ENCODE measurements at places on chromosomes 5 and 9.
A peak's percentile ranks its signal among the peaks of the same experiment; 100 is the strongest.

- no peak for DNase-seq
Measured at GRCh38 chr9:78001946-78002731, 29.5 kb downstream of the GNAQ start.

GRCh38 chr9:127541865-127542264 lies 70.2 kb upstream of the STXBP1 start:
- no peak for DNase-seq

DNA sequence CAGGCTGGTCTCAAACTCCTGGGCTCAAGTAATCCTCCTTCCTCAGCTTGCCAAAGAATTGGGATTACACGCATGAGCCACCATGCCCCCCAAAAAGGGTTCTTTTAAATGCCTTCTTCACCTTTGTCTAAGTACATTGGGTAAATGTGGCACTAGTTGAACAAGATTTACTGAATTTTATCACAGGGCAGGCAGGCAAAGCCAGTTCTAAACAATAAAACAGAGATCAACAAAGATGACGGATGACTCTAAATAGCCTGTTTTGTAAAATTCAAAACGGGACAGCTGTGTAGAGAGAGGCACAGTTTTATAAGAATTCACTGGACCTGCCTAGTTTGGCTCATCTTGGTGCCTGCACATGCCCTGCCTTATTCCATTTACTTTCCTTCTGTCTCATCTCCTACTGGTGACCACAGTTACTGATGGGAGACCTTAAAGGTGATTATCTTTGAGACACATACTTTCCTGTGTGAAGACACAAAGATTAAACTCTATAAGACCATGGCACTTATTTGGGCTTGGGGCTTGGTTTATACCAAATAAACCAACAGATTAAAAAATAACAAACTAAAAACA lies 149.6 kb upstream of the DMRT1 start:
- no peak for DNase-seq

DNA sequence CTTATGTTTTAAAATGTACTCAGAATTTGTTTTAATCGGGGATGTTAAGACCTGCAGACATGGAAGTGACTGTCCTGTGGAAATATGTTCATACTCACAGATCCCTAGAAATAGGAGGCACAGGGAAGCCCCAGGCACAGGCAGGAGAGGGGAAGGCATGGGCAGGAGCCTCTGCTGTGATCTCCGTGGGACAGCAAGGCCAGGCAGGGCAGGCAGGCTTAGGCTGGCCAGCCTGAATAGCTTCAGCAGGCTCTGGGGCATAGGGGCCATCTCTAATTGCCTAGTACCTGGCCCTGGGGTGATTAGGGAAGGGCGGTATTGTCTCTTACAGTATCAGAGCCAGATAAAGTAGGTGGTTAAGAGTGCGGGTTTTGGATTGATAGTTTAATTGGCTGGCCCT lies 59.8 kb upstream of the PLEKHG4B start:
- DNase-seq = no peak

DNA sequence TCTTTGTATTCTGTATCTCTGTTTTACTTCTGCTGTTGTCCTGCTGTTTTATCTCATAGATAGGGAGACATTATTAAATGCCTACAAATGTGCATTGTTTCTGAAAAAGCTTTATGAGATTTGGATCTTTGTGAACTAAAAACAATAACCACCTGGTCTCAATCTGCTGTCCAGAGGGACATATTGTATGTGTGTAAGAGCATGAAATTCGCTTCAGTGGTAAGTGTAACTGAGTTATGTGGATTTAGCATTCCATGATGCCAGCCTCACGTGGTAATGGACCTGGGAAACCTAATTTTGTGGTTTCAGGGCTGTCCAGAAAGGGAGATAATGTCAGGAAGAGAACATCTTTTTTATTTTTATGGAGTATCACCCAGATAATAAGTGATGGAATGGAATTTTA lies 119.3 kb downstream of the GDNF start:
- DNase-seq = no peak

DNA sequence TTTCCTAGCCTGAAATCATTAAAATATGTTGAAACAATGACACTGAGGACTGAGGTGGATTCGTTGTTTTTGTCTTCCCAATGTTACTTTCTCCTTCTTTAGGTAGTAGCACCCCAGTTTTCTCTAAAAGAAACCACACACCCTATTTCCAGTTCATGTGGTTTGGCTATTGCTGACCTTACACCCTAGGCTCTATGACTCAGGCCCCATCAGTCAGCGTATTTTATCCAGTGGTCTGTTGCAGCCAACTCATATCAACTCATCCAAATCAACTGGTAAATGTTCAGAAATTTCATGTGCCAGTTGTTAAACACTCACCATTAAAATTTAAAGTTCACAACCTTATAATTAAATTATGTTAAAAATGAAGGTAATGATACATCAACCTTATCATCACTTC lies 44.6 kb upstream of the NFIB start:
- no peak for DNase-seq

GRCh38 chr9:91315191-91315590 lies 46.5 kb downstream of the AUH start:
- DNase-seq = no peak

- DNase-seq = no peak
Measured at GRCh38 chr5:3377176-3377575, 218.5 kb upstream of the IRX1 start.

- no peak for DNase-seq
Measured at GRCh38 chr5:75707911-75708509, 9.2 kb downstream of the POC5 start.

DNA sequence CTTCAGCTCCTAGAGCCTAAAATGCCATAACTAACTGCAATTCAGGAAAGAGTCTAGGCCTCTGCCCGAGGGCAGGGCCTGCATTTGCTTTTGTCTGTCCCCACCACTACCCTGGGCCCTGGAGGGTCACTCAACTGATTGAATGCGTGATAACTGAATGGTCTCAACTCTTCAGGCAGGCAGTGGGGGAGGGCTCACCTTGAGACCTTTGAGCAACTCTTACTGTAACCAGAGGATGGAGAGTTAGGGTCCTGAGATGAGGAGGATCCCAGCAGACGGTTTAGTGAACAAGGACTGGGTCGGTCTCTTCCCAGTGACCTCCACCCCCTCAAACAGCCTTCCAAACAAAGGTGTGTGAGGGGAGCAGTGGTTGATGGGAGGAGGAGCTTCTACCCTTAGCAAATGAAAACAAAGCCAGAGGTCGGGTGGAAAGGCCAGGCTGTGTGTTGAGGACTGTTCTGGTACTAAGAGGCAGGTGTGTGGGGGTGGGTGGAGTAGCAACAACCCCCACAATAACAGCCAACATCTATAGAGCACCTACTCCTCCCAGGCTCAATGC lies 59.4 kb downstream of the CXXC5 start:
- DNase-seq = no peak

DNA sequence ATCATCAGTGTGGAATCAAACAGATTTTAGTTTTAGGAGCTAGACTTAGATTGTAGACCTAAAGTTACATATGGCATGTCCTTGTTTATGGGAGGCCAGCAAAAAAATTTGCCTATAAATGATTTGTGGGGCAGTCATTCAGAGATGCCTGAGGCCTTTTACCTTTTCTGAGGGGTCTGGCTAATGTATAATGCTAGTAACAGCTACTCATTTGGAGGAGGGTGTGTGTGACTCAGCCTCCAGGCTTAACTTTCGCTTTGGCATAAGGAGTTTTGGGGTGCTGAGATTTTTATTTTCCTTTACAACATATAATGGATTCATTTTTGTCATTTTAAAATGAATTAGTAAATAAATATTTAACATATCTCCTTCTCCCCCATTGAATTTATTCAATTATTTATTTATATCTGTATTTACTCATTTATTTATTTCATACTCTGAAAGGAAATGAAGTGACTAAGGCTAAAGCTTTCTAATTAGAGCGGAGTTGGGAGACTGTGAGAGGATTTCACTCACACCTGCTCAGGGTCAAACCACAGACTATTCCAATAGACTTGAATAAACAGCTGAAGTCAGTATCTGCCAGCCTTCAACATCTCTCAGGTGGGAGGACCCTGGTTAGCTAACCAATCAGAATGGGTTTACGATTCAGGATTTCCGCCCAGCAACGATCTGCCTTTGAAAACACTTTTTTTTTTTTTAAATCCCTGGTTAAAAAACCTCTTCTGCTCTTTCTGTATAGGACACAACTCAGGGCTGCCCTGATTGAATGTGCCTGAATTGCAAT lies 487.5 kb upstream of the SGCD start:
- DNase-seq = no peak

GRCh38 chr5:10521466-10522223 lies 42.2 kb upstream of the ANKRD33B start:
- no peak for DNase-seq

- peak; percentile 21 for DNase-seq
Measured at GRCh38 chr5:134477462-134478245, 47.8 kb upstream of the JADE2 start.
